CD4-positive, alpha-beta T cell (primary cell): ENCODE measurements at places on chromosomes 11 and 22. TPM values are rescaled to one million over a fixed set of nuclear protein-coding genes. Genes with fewer than 3 reads are reported as not detected.

DNA sequence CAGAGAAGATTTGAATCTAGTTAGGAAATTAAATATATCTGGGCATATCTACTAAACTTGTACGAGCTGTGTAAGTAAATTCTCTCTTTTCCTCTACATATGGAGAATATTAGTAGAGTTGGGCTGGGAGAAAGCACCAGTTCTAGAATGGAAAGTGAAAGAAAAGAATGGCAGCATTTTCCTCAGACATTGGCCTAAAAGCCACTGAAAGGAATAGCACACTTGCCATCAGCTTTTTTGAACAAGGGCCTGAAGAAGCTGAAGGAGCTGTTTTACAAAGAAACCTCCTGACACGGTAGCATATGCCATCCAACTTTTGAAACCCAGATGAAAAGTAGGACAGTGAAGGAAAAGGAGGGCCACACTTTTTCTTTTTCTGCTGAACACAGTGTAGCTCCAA lies 1563.7 kb upstream of the TENM4 start:
- H3K36me3 ChIP-seq, result no peaks in the 10 kb centered on the region
- no peaks in the 10 kb centered on the region for H3K27me3 ChIP-seq
- DNase-seq, result no peak
- no peak overlapping the region for H3K4me3 ChIP-seq

DNA sequence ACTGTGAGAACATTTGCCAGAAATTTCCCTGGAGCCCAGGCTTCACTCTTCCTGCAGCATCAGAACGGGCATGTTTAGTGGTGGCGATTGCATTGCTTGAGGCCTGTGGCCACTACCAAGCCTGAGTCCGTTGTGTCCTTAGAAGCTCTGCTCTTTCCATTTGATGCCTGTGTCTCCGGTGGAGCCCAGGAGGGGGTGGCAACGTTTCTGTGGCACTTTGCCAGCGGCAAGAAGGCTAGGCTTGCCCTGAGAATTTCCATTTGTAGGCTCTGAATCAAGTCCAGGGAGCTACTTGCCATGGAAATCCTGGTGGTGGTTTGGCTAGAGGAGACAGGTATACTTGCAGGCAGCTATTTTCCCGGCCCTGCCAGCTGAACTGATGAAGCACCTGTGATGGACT lies 47.1 kb downstream of the ADAMTS8 start:
- H3K36me3 ChIP-seq, result no peaks in the 10 kb centered on the region
- no peaks in the 10 kb centered on the region for H3K4me1 ChIP-seq
- no peak overlapping the region for H3K4me3 ChIP-seq
- H3K27me3 ChIP-seq, result no peaks in the 10 kb centered on the region
- DNase-seq, result no peak
- H3K27ac ChIP-seq, result no peak overlapping the region

GRCh38 chr11:121091492-121092152 lies 9.4 kb upstream of the TECTA start:
- no peak overlapping the region for H3K27ac ChIP-seq
- H3K4me3 ChIP-seq, result no peak overlapping the region
- DNase-seq, result peak; percentile 4

- no peak overlapping the region for H3K4me3 ChIP-seq
- peaks cover 11% of the 10 kb centered on the region for H3K4me1 ChIP-seq
- DNase-seq, result no peak
Measured at GRCh38 chr11:120215634-120216033, 4.8 kb downstream of the OAF start.

The EIF3M gene
- total RNA-seq, result 264 TPM

GRCh38 chr22:25765016-25765367 lies 23.0 kb downstream of the MYO18B start:
- no peaks in the 10 kb centered on the region for H3K27me3 ChIP-seq
- no peaks in the 10 kb centered on the region for H3K36me3 ChIP-seq
- H3K27ac ChIP-seq, result no peak overlapping the region

DNA sequence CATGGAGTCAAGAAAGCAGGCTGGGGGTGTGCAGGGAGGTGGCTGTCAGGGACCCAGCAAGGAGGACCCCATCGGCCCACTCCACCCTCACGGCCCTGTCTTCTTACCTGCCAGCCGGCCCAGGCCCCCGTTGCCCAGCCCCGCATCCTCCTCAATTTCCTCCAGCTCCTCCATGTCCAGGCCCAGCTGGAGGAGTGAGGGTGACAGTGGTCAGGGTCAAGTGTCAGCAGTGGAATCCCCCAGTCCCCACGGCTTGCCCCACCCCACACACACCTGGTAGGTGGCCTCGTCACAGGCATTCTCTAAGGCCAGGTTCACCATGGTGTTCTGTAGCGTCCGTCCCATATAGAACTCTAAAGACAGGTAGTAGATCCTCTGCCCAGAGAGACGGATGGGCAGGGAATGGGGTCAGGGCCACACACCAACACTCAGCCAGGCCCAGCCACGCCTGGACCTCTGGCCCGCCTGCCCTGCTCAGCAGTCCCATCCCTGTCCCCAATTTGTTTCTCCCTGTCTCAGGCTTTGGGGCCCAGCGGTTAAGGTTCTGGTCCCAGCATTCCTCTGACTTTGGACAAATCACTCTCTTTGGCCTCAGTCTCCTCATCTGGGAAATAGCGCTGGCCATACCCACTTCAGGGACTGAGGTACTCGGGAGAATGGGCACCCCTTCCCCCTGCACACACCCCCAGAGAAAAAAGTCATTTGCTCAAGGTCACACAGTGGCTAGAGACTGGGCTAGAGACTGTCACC lies 1.3 kb downstream of the PYGM start:
- no peak overlapping the region for H3K27ac ChIP-seq
- no peak overlapping the region for H3K4me3 ChIP-seq
- no peak for DNase-seq
- peaks cover 35% of the 10 kb centered on the region for H3K36me3 ChIP-seq

The OR8D4 gene
- not detected for total RNA-seq

DNA sequence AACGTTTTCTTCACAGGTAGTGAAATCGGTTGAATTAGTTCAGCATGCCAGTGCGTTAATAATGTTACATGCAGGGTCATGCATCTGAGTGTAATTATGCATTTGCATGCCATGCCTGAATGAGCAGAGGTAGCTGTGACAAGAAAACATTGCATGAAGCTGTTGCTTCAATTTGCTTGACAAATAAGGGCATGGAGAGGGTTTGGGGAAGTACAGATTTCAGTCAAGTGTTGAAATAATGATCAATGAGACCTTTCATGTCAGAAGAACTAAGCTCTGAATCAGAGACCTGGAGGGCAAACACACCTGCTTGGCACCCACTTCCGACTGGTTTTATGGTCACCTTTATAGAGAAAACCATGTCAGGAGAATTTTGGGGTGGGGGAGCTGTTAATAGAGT lies 221.4 kb downstream of the DBX1 start:
- no peak for DNase-seq
- H3K27ac ChIP-seq, result no peak overlapping the region
- H3K27me3 ChIP-seq, result no peaks in the 10 kb centered on the region

DNA sequence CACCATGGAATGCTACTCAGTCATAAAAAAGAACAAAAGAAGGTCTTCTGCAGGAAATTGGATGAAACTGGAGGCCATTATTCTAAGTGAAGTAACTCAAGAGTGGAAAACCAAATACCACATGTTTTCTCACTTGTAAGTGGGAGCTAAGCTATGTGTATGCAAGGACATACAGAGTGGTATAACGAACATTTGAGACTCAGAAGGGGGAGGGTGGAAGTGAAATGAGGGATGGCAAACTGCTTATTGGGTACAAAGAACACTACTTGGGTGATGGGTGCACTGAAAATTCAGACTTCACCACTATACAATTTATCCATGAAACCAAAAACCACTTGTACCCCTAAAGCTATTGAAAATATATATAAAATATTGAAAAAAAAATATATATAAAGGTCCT lies 13.4 kb upstream of the CAT start:
- H3K4me3 ChIP-seq, result no peak overlapping the region
- no peaks in the 10 kb centered on the region for H3K4me1 ChIP-seq
- no peaks in the 10 kb centered on the region for H3K36me3 ChIP-seq
- no peak overlapping the region for H3K27ac ChIP-seq
- no peak for DNase-seq
- peaks cover 8% of the 10 kb centered on the region for H3K27me3 ChIP-seq

DNA sequence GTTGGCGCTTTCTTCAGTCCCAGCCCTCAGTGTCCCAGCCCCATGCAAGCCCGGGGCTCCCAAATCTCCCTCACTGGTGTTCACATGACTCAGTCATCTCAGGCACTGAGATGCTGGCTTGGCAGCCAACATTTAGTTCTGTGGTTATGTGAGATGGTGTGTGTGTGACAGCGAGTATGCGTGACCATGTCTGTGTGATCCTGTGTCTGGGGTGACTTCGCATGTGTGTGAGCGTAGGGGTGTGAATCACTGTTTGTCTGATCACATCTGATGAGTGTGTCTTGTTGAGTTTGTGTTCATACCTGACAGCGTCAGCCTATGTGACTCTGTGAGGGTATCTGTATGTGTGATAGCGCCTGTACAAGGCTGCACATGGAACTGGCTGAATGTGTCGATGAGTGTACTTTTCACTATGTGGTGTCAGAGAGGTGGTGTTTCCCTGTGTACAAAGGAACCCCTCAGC lies 16.2 kb downstream of the CREB3L1 start:
- H3K4me3 ChIP-seq, result no peak overlapping the region
- DNase-seq, result no peak
- H3K36me3 ChIP-seq, result no peaks in the 10 kb centered on the region
- H3K27me3 ChIP-seq, result peaks cover 6% of the 10 kb centered on the region
- no peak overlapping the region for H3K27ac ChIP-seq

DNA sequence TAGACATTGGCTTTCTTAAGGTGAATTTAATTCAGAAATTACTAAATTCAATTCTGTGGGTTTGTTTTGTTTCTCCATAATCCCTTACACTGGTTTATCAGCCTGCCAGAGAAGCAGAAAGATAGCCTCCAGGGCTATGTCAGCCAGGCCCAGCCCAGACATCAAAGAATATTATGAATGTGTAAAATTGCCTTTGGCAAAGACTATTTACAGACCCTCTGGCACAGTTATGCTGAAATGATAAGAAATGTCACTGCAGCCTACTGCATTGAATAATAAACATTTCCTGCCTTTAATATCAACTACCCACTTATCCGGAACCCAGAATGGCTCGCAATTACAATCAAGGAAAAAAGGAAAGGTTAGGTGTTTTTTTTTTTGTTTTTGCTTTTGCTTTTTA lies 562.5 kb upstream of the LRRC4C start:
- no peak overlapping the region for H3K27ac ChIP-seq
- no peak overlapping the region for H3K4me3 ChIP-seq
- no peaks in the 10 kb centered on the region for H3K27me3 ChIP-seq
- no peaks in the 10 kb centered on the region for H3K4me1 ChIP-seq

- no peak for DNase-seq
- H3K4me1 ChIP-seq, result no peaks in the 10 kb centered on the region
- no peak overlapping the region for H3K4me3 ChIP-seq
- H3K27me3 ChIP-seq, result peaks cover 72% of the 10 kb centered on the region
- H3K36me3 ChIP-seq, result no peaks in the 10 kb centered on the region
- no peak overlapping the region for H3K27ac ChIP-seq
Measured at GRCh38 chr11:72668629-72669347, 5.4 kb downstream of the PDE2A start.

DNA sequence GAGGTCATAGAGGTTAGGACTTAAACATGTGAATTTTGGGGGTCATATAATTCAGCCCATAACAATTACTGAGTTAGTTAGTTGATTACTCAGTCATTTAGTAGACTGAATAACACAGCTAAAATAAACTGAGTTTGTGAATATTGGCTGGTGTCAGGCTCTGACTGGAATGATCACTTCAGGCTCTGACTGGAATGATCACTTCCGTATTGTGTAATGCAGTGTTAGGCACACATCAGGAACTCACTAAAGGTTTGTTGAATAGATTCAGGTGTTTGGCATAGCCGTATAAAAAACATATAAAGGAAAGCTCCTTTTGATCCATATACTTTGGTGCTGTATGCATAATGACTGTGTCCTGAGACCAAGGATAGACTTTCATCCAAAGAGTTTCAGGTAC lies 610.5 kb downstream of the INSC start:
- H3K4me3 ChIP-seq, result no peak overlapping the region
- H3K36me3 ChIP-seq, result no peaks in the 10 kb centered on the region
- H3K27me3 ChIP-seq, result no peaks in the 10 kb centered on the region
- no peaks in the 10 kb centered on the region for H3K4me1 ChIP-seq

The TRIM34 gene
- total RNA-seq, result 3.0 TPM

The MTCH2 gene
- total RNA-seq, result 11.8 TPM

GRCh38 chr22:35220221-35220620 lies 37.1 kb upstream of the HMGXB4 start:
- H3K4me1 ChIP-seq, result no peaks in the 10 kb centered on the region
- H3K27me3 ChIP-seq, result no peaks in the 10 kb centered on the region
- no peak overlapping the region for H3K4me3 ChIP-seq
- no peak for DNase-seq

- no peak overlapping the region for H3K4me3 ChIP-seq
- H3K27ac ChIP-seq, result no peak overlapping the region
- H3K4me1 ChIP-seq, result peaks cover 6% of the 10 kb centered on the region
- no peaks in the 10 kb centered on the region for H3K27me3 ChIP-seq
- DNase-seq, result no peak
- H3K36me3 ChIP-seq, result no peaks in the 10 kb centered on the region
Measured at GRCh38 chr11:62501432-62501891, 45.1 kb downstream of the AHNAK start.

The CHST1 gene
- total RNA-seq, result not detected

The RBMXL2 gene
- not detected for total RNA-seq

DNA sequence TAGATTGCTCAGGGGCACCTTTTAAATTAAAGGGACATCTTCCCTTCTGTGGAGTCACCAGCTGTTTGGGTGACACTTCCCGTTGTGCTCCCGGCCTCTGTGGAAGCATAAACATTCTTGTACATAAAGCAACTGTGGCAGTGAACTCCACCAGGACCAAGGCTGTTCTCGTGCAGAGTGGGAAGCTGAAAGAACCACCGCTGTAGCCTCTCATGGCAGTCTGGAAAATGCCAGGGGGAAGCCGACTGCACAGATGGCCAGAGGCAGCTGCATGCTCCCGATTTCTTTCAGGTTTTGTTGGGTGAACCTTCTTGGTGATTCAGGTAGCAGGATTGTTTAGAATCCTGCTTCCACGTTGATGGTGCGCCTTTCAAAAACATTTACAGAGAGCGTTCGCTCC lies 10.3 kb downstream of the UBASH3B start:
- peaks cover 5% of the 10 kb centered on the region for H3K36me3 ChIP-seq
- no peak overlapping the region for H3K27ac ChIP-seq
- H3K4me3 ChIP-seq, result no peak overlapping the region
- H3K27me3 ChIP-seq, result no peaks in the 10 kb centered on the region

DNA sequence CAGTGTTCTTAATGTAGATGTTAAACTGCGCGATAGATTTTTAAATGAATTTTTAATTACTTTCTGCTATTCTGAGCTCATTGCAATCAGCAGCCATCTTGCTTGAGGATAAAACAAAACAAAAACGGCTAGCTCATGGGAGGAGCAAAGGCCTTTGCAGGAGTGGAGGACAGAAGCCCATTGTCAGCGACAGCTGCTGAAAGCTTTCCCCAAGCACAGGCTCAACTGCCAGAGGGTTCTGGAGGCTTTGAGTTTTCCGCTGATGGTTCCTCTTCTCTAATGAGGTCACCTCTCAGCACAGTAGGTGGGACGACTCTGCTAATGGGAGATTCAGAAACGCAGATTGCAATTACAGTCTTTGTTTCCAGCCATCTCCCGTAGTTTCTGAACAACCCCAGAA lies 167.1 kb upstream of the TTC12 start:
- H3K4me3 ChIP-seq, result no peak overlapping the region
- no peak for DNase-seq
- H3K36me3 ChIP-seq, result no peaks in the 10 kb centered on the region
- no peak overlapping the region for H3K27ac ChIP-seq
- no peaks in the 10 kb centered on the region for H3K4me1 ChIP-seq
- no peaks in the 10 kb centered on the region for H3K27me3 ChIP-seq
